ENCODE measurements at places on chromosomes 4 and X.

- no peak for DNase-seq
Observed at GRCh38 chr4:70533211-70533610, 14.8 kb downstream of the AMTN start.

DNA sequence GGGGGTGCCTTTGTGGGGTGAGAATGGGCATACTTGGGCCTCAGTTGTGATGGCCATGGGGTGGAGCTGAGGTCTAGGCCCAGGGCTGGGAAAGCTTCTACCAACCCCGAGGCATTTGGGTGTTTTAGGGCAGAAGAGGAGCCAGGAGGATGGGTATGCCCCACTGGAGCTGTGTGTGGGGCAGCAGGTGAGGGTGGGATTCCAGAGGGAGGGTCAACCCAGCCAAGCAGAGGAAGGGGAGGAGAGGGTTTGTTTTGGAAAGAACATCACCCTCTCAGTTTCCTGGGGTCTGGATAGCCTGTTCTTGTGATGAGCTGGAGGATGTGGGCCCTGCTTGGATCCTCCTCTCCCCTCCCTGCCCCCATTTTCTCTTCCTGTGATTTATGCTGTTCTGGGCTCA lies 620 bp downstream of the IL9R start:
- no peak for DNase-seq

GRCh38 chrX:47187106-47187677 lies 6.4 kb upstream of the UBA1 start:
- no peak for DNase-seq

DNA sequence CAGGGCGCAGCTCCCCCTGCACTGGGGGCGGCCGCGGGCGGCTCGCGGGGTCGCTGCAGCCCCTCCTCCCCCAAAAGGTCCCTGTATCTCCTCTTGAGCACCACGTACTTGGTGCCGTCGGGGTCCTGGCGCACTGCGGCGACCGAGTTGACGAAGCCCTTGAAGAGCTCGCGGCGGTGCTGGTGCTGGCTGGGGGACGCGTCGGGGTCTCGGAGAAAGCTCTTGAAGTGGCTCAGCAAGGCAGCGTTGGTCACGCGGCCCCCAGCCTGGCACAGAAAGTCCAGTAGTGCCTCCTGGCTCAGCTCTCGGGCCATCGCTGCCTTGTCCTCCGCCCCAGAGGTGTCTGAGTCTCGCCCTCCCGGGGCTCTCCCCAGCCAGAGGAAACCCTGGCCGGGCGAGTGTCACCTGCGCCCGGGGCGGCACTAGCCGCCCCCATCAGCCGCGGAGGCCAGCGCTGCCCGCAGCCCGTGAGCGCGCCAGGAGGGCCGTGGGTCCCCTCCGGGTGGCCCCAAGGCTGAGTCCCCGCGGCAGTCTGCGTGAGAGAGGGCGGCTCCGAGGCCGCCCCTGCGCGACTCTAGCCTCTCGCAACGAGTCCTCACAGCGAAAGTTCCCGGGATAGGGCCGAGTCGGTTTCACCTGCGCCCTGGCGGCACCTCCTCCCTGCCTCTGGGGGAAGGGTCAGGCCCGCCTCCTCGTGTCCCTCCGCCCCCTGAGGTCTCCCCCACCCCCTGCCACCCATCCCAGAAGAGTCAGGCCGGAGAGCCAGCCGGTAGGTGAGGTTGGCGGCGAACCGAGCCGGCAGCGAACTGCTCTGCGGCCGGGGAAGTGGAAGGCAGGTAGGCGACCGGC lies at the start of gene SOWAHB:
Gene SOWAHB (minus strand): TSS at position 609 of the 849 bp plus-strand sequence. CDS start 295 bp downstream, at position 314.
- DNase-seq, result no peak

GRCh38 chrX:7065473-7065872 lies 82.0 kb upstream of the STS start:
- DNase-seq, result no peak

DNA sequence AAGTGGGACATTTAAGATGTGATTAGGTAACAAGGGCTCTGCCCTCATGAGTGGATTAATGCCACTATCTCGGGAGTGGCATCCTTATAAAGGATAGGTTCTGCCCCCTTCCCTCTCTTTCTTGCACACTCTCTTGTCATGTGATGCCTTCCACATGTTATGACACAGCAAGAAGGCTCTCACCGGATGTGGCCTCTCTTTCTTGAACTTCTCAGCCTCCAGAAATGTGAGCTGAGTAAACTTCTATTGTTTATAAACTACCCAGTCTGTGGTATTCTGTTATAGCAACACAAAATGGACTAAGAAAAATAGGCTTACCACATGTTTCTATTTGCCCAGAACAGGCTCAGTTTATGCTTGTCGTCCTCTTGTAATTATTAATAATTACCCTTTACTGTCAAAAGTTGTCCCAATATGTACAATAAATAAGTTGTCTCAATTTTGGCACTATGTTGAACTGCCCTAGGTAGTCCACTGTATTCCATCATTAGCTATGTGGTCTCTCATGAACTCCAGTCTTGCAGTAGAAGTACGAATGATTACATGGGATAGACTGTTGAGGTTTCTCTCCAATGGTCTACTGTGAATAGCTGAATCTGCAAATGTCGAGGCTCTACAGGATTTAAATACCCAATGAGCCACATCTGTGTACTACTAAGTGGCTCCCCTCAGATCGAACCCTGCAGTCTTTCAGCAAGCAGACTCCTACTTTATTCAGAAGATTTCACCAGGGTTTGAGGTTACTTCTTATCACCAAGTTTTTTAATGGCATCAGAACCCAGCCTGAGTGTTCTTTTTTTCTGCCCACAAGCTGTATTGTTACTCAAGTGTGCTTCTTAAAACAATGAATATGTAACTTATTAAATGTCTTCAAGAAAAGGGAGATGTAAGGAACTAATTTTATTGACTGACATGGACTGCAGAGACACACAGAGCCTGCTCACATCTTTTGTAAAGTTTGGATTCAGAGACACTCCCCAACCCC lies 102.0 kb upstream of the LEF1 start:
- no peak for DNase-seq

DNA sequence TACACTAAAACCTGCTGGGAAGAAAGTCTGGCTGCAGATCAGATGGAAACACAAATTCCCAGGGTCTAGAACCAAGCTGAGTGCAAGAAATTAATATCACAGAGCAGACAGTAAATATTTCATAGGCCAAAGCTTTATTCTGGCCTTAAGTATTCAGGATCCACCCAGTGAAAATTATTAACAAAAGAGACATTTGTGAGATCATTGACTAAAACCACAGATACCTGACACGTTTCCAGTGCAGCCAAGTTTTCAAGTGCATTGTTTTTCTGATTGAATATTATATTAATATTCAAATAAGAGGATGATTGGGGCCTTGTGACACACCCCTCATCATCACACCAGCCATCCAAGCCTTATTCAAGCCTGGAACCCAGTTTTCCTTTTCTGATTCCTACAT lies 10.3 kb downstream of the ELOVL6 start:
- DNase-seq, result no peak

DNA sequence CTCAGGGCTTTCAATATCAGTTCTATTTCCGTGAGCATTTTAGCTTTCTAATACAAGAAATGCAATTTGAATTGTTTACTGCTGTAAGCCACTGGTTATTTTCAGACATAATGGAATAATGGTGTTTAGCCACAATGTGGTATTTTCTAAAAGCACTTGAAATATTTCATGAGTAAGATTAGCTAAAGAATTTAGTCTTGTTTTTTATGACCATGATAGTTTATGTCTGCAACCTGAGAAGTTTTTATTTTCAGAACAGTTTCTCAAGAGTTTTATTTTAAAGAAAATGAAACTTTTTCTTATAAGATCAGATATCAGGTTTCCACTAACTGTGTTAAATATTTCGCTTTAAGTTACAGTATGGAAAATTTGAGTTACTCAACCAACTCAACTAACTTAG lies 60.2 kb downstream of the SLIT2 start:
- no peak for DNase-seq

DNA sequence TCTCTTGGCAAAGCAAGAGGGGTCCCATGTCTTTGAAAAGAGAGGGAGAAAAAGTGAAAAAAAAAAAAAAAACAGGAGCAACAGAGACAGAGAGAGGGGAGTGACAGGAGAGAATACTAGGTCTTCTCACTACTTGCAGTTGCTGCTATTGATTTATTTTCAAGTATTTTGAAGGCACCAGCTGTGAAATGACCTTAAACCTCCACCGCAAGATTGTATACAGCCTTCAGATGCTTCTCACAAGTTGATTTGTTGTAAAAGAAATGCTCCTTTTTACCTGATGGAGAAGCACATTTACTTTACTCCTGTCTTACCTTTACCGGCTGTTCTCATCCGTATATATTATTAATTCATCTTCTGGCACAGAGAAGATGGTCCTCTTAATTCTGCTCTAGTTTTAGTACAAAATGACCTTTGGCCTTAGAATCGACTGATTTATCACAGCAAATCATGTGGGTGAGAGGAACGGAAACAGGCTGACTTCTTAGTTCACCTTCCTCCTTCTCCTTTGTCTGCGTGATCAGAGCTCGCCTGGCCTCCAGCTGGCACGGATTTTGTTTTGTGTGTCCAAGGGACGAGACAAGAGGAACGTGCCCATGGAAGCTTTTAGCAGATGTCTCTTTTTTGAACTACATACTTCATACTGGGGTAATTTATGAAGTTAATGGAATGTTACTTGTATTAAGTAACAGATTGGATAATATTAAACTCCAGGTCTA lies 82.4 kb upstream of the PACRGL start:
- DNase-seq, result no peak

GRCh38 chr4:37666625-37667071 lies 19.5 kb downstream of the RELL1 start:
- DNase-seq, result no peak

DNA sequence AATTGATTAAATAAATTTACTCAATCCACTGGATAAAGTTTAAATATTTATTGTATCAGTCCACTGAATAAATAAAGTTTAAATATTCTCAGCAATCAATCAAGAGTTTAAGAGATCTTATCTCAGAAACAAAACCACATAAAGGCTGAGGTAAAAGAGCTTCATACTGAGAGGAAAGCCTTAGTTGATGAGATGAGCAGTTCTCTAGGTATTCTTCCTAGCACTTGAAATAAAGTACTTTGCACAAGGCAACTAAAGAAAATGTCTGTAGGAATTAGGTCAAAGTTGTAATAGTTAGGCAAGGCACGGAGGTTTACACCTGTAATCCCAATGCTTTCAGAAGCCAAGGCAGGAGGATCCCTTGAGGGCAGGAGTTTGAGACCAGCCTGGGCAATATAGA lies 63.5 kb downstream of the UCHL1 start:
- no peak for DNase-seq

DNA sequence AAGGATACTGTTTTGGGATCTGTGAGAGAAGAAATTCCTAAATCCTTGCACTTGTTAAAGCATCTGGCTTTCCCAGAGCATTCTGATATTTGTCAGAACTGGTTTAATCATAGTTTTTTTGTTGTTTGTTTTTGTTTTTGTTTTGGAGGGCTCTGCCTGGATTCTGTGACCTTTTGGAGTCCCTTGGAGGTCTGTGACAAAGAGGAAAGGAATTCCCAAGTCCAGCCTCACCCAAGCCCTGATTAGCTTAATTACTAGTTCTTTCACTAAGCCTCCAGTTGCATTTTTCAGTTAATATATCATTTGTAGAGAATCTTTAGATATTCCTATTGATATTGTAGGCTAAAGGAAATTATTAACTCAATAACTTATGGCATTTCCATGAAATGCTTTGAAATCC lies 711 bp downstream of the ACE2 start:
- DNase-seq, result no peak

DNA sequence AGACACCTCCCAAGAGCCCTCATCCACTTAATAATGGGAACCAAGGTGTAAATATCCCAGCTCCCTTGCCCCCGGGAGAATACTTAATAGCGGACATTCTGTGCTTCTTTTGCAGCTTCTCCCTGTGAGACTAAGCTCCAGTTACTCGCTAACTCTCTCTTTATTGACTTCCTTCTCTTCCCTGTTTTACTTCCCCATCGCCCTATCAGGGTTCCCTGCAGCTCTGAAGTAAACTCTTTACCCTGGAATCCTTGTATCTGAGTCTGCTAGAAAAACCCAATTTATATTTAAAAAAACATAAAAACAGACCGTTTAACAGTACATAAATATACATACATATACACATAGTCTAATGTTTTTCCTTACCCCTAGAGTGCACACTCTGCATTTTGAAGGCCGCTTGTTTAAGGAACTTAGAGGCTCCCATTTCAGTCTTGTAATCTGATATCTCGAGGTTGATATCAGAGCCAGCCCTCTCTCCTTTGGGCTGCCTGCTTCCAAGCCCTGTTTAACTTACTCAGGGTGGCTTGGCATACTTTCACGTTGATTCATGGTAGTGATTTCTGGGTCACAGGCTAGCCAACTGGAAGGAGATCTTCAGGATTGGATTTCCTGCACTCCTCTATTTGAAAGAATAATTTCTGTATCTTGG lies 177.4 kb upstream of the SCML1 start:
- no peak for DNase-seq

GRCh38 chrX:148540671-148541583 lies 40.5 kb downstream of the AFF2 start:
- DNase-seq, result no peak

GRCh38 chrX:106170318-106170717 lies 2.2 kb downstream of the PWWP3B start:
- DNase-seq, result no peak

- no peak for DNase-seq
Observed at GRCh38 chr4:145183023-145183422, 2.6 kb upstream of the OTUD4 start.

DNA sequence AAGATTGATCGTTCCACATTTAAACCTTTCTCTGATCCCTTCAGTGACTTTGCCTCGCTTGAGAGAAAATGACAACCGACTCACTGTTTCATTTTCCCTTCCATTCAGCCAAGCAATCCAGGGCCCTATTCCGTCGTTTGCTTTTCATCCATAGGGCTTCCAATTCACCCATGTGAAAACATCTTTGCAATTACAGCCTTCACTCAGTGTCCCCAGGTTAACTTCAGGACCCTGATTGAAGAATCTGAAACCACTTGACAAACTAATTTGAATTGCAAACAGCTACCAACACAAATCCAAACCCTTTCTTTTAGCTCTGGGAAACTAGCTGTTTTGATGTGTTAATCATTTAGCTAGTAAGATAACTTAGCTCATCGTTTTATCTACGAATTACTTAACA lies 120.2 kb upstream of the FAM9C start:
- no peak for DNase-seq

DNA sequence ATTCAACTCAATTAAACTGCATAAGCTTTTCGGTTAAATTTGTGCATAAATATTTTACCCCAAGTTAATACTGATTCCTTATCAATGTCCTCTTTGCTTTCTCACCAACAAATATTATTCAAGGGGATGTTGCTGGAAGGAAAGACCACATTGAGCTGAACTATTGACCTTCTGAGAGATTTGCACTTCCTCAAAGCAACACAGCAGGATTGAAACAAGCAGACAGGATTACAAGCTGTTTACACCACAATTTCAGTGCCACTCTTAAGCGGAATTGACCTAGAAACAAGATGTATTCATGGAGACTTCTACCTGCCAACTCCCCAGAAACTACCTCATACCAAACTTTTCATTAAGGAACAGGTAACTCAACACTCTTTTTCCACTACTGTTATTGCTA lies 96.5 kb upstream of the DUSP21 start:
- no peak for DNase-seq

- no peak for DNase-seq
Observed at GRCh38 chr4:45241976-45242375, 515.6 kb upstream of the GNPDA2 start.
